Mesothelial cell of epicardium (in vitro differentiated cells): ENCODE measurements at places on chromosomes 1 and 21.

GRCh38 chr1:155049651-155050559 is 1.2 kb upstream of the ADAM15 start:
- H3K4me3 ChIP-seq, result peak overlapping the region; percentile 79
- peak overlapping the region; percentile 86 for H3K27ac ChIP-seq
- peaks cover 13% of the 10 kb centered on the region for H3K27me3 ChIP-seq
- DNase-seq, result no peak
- no peaks in the 10 kb centered on the region for H3K36me3 ChIP-seq

DNA sequence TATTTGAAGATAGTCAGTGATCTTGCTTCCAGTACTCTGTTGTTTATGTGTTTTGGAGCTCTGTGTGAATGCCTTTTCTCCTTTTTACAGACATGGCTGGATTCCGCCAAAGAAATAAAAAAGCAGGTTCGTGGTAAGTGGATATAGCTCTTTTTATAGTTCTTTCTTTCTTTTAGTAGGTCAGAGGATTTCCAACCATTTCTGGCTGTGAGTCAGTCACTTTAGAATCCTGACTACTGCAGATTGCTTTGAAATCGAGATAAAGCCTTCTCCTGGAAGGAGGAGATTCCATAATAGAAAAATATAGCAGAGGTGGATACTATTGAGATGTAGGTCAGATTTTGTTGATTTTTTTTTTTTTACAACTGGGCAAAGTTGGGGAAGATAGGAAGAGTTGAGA is 97.4 kb downstream of the EPB41 start:
- peak overlapping the region; percentile 26 for H3K27ac ChIP-seq
- no peaks in the 10 kb centered on the region for H3K27me3 ChIP-seq
- H3K4me1 ChIP-seq, result peaks cover 2% of the 10 kb centered on the region
- DNase-seq, result no peak

DNA sequence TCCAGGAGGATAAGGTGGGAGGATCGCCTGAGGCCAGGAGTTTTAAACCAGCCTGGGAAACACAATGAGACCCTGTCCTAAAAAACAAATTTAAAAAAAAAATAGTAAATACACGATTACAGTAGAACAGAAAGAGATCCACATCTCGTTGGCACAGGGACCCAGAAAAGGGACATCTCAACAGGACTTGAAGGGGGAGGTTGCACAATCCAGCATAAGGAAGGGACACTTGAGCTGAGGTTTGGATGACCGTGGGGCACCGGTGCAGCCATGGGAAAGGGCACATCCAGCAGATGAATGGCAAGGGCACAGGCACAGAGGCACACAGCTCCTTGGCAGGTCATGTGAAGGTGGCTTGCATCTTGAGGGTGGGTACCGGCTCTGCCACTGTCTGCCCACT is 20.5 kb downstream of the TRIM67 start:
- DNase-seq, result no peak
- no peaks in the 10 kb centered on the region for H3K36me3 ChIP-seq
- no peak overlapping the region for H3K4me3 ChIP-seq
- no peaks in the 10 kb centered on the region for H3K4me1 ChIP-seq
- peaks cover 99% of the 10 kb centered on the region for H3K27me3 ChIP-seq

DNA sequence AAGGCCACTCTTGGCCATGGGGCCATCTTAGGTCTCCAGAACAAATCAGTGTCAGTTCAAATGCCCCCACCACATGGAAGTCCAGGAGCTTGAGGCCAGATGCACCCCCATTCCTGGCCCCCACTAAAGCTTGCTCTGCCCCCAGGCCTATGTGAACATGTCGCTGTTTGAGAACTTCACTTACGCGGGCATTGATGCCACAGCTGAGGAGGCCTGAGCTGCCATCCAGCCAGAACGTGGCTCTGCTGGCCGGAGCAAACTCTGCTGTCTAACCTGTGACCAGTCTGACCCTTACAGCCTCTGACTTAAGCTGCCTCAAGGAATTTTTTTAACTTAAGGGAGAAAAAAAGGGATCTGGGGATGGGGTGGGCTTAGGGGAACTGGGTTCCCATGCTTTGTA is 15.1 kb upstream of the MPL start:
- no peak overlapping the region for H3K27ac ChIP-seq
- H3K4me3 ChIP-seq, result no peak overlapping the region
- peaks cover 2% of the 10 kb centered on the region for H3K36me3 ChIP-seq
- H3K4me1 ChIP-seq, result no peaks in the 10 kb centered on the region
